ENCODE measurements at places on chromosomes 3 and 15.

DNA sequence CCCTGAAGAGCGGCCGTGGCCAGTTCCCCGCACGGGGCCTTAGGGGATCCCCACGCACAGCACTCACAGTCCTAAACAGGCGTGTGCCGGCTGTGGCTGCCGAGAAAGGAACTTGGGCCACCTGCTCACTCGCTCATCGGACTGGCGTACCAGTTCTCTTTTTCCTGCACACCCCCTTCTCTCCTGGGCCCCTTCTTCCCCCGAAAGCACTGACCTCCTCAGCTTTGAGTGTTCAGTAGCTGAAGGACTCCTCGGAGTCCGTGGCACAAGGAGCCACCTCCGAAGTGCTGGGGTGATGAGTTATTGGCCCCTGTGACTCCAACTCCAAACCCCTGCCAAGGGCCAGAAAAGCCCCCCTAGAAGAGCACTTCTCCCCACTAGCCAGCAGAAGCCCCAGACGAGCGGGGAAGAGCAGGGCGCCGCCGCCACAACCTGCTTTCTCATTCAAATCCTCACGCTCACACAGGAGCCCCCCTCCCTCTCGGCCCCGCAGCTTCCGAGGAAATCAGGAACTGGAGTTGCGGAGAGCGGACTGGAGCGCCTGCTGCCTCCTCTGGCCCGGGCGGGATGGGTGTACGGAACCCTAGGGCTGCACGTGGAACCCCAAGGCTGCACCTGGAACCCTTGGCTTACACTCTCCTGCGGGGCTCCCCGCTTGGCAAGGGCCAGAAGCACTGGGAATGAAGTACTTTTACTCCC, at the start of gene PLCH1:
TSS of gene PLCH1 (minus strand) at position 446 of the 699 bp plus-strand sequence. CDS start 40,847 bp downstream, outside the sequence.
- DNase-seq = peak; percentile 53

DNA sequence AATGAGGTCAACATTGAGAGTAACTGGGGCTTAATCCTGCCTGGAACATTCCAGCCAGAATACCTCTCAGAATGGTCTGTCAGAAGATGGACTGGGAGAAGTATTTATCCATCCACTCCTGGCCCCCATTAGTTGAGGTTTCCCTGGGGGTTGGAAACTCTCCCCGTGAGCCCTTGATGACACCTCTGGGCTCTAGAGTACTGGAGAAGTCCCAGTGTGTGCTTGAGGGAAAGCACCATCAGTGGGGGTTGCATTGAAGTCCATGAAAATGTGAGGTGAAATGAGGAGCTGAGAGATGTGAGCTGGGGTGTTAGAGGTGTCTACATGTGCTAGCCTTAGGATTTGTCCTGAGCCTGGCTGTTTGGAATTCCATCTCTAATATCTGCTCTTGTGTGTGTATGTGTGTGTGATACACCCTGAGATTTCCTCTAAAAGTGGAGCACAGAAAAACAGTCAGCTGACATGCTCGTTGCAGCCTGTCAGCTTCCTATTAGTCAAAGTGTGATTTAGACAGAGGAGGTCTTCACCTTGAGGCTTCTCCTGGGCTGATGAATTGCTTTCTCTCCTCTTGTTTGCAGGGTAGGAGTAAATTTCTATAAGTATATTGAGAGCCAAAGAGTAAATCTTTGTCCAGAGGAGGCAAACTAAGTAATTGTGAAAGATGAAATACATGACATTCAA, 67.6 kb downstream of the NR1D2 start:
- no peak for DNase-seq

DNA sequence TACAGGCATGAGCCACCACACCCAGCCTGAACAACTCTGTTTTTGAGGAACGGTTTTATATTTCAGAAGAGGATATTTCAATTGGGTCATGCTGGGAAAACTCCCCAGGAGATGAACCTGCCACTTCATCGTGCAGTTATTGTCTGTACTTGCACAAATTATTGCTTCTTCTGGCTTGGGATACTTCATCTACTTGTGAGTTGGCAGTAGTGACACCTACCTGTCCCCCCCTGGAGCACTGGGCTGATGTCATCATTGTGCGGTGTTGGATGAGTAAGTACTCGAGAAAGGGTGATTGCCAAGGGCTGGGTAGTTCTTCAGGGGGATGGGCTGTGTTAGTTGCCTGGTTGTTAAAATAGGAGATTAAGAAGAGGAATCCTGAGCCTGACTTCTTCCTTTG, 85.1 kb upstream of the SAMMSON start:
- DNase-seq = no peak

- no peak for DNase-seq
Observed at GRCh38 chr3:44363591-44363990, 25.0 kb downstream of the TCAIM start.

DNA sequence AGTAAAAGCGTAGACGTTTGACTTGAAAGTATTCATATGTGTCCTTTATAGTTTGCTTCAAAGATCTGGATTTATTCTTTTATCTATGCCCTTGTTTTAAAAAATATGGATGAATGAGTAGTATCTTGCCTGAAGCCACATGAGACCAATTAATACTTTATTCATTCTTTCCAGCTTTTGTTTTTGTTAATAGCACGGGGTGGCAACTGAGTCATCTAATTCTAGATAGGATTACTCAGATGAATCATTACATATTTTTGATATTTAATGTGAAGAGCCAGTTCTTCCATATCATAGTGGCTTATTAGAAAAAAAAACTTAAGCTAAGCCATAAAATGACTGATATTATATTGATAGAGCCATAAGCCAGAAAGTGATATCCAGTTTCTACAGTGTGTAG, 121.9 kb downstream of the BBX start:
- no peak for DNase-seq

- DNase-seq = no peak
Observed at GRCh38 chr15:44315126-44315525, 26.6 kb downstream of the GOLM2 start.

DNA sequence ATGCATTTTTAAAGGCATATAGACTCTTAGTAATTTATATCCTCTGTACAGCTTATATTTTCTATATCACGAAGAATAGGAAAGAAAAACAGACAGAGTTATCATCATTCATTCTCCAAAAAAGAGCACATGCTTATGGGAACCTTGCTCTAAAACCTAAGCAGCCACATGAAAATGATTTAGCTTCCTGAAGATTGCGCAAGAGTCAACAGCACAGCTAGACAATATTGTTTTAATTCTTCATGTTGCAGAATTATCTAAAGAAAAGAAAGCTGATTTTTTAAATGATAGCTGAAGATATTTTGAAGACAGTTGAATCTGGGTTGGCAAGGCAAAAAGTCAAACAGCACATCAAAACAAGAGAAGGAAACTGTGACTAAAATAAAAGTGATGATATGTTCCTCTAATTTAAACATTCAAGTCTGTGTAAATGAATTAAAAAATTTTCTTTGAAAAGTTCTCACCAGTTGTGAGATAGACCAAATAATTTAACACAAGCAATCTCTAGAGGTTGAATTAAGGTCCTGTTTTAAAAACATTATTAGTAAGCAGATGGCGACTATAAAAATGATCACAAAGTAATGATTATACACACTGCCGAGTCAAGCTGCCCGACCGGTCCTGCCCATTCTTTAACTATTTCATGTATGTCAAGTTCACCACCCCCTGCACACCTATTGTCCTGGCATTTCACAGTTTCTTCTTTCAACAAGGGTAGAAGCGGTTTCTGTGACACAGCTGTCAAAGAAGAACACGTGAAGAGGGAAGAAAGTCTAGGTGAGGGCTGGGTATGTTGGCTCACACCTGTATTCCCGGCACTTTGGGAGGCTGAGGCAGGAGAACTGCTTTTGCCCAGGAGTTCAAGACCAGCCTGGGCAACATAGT, 74.2 kb upstream of the BHLHE40 start:
- peak; percentile 43 for DNase-seq

DNA sequence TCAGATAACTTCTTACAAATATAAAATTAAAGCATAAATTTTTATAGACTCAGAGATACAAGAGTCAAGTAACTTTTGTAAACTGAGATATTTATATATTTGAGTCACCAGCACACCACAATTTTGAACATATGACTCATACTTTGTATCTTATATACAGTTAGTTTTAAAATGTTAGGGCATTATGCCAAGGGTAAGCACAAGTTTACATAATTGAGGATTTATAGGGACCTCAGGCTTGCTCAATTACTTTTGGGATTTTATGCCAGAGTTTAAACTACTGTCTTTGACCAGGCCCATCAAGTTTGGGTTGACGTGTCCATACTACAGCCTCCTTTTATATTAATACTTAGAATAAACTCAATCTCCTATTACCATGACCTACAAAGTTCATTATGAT, 7.4 kb upstream of the FGF7 start:
- DNase-seq = no peak

DNA sequence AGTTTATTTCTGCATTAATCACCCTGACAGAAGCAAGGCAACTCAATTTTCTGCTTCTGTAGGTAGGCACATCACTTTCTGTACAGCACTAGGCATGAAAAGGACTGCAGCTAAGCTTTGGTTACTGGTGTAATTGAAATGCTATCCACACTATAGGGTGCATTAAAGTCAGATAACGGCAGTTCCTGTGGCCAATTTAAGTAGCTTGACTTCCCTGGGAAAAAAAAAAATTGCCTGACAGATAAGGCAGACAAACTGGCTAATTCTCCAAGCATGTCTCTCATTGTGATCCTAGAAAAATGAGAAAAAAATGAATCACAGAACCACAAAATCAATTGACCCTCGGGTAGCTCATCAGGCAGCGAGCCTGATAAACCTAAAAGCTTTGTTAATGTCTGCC, 151.4 kb downstream of the MEIS2 start:
- no peak for DNase-seq

- DNase-seq = no peak
Observed at GRCh38 chr3:172846103-172846561, 95.6 kb downstream of the ECT2 start.

GRCh38 chr3:69085168-69085832, 563 bp downstream of the ARL6IP5 start:
- DNase-seq = peak; percentile 46

DNA sequence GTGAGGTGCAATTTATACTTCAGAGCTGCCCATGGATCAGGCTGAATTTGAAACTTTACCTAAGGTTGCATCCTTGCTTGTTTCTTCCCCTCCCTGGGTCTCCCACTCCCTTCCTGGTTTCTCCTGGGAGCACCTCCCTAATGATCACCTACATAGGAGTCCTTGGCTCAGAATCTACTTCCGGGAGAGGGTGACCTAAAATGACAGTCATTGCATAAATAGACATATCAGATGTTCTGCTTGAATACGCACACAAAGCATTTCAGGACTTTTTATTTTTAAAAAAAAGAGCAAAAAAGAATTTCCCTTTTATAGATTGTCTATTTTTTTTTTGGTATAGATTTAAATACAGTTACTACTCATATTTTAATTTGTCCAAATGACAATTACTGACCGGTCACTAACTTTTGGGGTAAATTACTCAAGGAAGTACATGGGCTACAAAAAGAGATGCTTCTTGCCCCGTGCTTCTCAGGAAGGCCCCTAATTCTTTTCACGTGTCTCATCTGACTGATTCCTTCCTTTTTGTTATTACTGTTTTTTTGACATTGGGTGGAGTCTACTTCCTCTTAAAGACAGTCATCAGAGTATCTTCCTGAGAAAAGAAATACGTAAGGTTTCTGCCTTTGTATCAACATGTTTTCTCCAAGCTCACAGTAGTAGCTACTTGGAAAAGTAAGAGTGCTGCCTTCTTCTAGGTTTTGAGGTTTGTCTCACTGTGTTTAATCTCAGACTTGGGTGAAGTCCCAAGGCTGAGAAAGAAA, 4.9 kb upstream of the MYZAP start:
- no peak for DNase-seq

DNA sequence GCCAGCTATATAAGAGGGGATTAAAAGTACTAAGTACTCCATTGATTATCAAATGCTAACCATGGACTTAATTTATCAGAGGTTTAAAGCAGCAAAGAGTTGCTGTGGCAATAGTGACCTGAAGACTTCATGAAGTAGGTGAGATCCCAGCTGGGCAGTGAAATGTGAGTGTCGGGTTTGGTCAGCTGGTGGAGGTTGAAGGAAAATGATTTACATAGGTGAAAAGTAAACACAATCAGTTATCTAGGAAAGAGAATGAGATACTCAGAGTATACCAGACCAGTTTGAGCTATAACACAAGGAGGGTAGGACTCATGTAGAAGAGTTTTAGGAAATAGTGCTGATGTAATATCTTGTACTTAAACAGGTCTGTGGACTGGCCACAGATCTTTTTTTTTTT, 16.5 kb upstream of the FBXO22 start:
- DNase-seq = no peak

DNA sequence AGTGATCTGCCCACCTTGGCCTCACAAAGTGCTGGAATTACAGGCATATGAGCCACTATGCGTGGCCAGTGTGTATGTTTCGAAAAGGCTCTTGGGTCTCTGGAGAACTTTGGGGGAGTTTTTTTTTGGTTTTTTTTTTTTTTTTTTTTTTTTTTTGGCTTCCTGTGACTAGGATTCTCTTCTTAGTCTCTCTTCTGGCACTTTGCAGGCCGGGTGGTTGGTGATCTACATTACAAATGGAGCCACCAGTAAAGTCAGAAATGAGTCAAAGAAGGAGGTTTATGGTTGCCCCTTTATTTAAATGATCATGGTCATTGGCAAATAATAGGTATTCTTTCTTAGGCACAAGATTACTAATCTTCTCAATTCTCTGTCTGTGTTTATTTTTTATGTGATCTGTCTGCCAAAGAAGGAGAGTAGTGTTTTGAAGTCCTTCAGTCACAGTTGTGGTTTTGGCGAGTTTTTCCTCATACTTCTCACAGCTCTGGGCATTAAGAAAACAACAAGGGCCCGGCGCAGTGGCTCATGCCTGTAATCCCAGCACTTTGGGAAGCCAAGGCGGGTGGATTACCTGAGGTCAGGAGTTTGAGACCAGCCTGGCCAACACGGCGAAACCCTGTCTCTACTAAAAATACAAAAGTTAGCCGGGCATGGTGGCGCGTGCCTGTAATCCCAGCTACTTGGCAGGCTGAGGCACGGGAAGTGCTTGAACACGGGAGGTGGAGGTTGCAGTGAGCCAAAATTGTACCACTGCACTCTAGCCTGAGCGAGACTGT, 38.3 kb downstream of the PDE8A start:
- no peak for DNase-seq

DNA sequence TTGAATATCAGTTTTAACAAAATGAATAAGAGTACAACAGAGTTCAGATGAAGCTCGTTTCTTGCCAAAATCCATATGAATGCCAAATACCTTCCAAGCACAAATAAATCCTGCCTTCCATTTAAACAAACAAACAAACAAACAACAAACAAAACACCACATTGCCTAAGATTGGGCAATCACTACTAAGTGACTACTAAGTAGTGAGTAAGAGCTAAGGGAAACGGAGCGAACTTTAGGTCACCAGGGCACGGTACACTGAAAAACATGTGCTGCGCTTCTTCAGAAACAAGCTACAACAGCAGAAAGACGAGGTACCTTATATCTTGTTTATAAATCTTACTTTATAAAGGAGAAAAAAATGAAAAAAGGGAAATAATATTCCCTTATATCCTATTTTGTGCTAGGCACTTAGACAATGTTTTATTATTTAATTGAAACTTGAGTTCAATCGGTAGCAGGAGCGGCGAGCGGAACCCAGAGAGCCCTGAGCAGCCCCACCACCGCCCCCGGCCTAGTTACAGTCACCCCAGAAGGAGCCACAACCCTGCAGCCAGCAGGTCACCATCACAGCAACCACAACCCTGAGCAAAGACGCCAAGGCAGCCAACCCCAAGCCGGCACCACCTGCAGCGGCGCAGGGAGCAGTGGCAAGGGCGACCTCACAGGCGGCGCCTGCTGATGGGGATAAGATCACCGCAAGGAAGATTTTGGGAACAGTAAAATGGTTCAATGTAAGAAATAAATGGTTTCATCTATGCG, 216.9 kb downstream of the ZBTB20 start:
- no peak for DNase-seq

GRCh38 chr3:112602217-112602838, 38.6 kb downstream of the CCDC80 start:
- DNase-seq = no peak
